ENCODE measurements at places on chromosomes 5 and 9. TPM values are rescaled to one million over a fixed set of nuclear protein-coding genes. Genes with fewer than 3 reads are reported as not detected.

DNA sequence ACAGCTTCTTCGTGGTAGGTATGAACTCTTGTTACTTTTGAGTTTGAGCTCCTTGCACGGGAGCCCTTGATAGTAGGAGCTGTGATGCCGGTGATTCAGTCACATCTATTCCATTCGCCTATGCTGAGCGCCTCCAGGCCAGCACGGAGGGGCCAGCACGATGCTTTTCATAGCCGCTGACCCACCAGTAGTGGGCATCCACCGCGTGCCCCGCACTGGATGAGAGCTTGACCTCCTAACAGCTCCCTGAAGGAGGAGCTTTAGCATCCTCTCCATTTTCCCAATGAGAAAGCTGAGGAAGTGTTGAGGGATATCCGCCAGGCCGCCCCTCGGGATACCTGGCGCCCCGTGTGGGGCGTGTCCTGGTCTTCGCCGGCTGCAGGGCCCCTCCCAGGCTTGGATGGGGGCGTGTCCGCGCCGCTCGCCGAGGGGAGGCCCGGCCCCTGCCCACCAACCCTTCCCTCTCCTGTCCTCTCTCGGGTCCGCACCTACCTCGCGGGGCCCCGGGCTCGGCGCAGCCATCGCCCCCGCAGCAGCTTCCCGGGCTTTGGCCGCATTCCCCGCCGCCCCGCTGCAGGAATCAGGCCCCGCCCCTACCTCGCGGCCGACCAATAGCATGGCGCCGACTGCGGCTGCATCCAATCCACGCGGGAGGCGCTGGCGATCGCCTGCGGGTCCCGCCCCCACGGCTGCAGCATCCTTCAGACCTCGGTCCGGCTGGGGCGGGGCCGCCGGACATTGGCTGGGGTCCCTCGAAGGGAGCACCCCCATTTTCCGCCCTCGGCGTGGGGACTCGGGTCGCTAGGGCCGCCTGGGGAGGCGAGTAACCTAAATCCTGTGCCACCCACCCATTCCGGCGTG is at the start of gene PIP5KL1:
Gene PIP5KL1, minus strand, starts transcription at position 547 of the 861 bp plus-strand sequence. Its CDS starts 25 bp downstream, at position 522.
- peak; percentile 86 for DNase-seq

GRCh38 chr5:31196309-31196708 is 2.8 kb downstream of the CDH6 start:
- no peak for DNase-seq

DNA sequence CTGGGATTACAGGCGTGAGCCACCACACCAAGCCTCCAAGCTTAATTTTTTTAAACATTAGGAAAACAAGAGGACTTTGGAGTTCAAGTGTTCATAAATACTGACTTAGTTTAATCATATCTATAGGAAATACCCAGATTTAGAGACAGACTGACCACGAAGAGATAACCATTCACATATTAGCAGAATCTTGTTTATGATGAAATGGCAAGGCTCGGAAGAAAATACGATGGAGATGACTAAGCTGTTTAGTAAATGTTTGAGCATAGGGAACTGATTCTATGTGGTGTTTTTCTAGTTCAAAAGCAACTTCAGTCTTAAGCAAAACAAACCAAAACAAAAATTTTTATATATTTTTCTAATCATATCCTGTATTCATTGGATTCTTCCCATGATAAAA is 13.5 kb upstream of the TUSC1 start:
- no peak for DNase-seq

DNA sequence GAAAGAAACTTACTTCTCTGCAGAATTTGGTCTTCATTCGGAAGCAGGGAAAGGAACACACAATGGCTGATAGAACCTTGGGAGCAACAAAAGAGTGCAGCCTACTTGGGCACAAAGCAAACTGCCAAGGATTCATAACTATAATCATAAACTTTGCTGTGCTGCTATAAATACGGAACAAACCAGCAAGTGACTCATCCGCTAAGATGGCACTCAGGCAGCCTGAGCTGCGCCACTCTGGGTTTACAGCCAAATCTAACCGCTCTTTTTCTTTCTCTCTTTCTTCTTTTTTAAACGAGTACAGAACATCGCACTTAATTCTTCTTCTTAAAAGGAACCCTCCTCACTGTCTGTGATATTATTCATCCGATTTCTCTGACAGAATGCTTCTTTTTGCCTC is 81.1 kb downstream of the PTPN3 start:
- DNase-seq = peak; percentile 14

GRCh38 chr5:98770911-98771322 is 2.5 kb upstream of the RGMB start:
- no peak for DNase-seq

- no peak for DNase-seq
Observed at GRCh38 chr9:126833710-126834345, 26.6 kb upstream of the ZBTB34 start.

GRCh38 chr5:166768536-166768935 is 1522.9 kb upstream of the WWC1 start:
- no peak for DNase-seq

DNA sequence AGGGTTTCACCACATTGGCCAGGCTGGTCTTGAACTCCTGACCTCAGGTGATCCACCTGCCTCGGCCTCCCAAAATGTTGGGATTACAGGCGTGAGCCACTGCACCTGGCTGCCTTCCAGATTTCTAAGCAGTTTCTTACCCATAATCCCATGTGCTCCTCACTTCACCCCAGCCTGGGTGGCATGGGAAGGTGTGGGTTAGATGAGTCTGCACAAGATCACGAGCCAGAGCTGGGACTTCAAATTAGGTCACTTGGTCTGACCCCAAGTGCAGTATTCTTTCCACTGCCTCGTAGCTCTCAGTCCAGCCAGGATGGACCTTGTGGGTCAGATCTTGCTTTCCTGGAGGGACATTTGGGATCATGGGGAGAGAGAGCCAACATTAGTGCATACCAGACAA is 37.5 kb upstream of the STRBP start:
- no peak for DNase-seq

- no peak for DNase-seq
Observed at GRCh38 chr9:70256123-70256551, 2.6 kb upstream of the SMC5 start.

GRCh38 chr5:120923026-120923425 is 458.9 kb downstream of the PRR16 start:
- DNase-seq = no peak

DNA sequence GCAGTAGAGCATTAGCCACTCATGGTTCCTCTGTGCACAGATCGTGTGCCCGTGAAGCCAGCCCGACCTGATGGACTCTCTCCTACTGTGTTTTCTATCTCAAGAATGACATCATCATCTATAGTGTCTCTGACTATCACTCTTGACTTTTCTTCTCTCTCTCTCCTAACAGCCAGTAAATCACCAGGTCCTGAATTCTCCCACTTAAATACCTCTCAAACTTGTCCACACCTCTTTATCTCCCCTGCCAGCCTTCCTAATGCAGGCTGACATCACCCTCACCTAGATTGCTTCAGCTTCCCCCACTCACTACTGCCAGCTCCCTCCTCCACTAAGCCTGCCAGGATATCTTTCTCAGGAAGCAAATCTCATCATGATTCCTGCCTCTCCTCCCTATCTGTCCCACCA is 90.6 kb upstream of the MIER3 start:
- DNase-seq = no peak

GRCh38 chr5:119385536-119386128 is 29.8 kb downstream of the TNFAIP8 start:
- no peak for DNase-seq

DNA sequence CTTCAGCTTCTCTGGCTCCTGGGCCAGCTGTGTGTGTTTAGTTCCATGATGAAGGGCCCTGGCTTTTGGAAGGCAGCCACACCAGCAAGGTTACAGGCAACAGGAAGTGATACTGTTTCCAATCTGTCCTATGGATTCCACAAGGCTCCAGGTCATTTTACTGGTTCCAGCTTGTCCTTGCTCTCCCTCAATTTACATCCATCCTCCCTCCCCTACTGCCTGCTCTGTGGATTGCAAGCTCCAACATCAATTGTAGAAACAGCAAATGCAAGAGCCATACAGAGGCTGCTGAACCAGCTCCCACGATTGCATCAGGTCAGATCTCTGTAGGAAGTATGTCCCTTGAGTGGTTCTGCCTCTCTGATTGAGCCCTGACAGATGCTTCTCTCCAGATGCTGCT is 409.8 kb downstream of the NTRK2 start:
- DNase-seq = no peak

- no peak for DNase-seq
Observed at GRCh38 chr5:113181853-113182490, 205.4 kb downstream of the DCP2 start.

DNA sequence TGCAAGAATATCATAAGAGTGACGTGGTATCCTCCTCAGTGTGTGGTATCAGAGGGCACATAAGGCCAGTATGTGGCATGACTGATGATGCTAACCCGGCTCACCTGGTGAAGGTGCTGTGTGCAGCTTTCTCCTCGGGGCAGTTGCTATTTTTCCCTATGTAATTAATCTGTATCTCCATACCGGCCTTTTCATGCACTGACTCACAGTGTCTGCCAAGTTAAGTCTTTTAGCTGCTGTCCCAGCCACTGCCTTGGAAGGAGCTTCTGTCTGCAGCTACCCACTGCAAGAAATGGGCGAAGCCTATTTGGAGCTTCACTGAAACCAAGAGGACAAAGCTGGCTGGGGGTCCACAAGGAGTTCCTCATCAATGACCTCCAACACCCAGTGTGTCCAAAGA is 46.0 kb downstream of the NXNL2 start:
- no peak for DNase-seq

- DNase-seq = no peak
Observed at GRCh38 chr5:66757834-66758371, 161.7 kb downstream of the MAST4 start.

DNA sequence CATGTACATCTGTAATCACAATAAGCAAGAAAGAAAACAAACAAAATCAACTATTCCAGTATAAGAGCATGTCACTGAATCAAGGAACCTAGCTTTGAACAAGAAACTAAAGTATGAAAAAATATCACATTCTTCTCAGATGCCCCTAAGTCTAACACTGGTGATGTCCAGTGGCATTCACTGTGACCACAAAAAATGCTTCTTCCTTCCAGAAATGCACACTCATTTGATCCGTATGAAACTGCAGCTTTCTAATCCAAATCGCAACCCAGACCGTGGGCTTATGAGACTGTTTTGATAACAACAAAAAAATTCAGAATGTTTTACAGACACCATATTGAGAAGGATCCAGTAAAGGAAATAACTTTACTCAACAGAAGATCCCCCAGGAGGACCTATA is 320.1 kb upstream of the TARS1 start:
- DNase-seq = no peak

DNA sequence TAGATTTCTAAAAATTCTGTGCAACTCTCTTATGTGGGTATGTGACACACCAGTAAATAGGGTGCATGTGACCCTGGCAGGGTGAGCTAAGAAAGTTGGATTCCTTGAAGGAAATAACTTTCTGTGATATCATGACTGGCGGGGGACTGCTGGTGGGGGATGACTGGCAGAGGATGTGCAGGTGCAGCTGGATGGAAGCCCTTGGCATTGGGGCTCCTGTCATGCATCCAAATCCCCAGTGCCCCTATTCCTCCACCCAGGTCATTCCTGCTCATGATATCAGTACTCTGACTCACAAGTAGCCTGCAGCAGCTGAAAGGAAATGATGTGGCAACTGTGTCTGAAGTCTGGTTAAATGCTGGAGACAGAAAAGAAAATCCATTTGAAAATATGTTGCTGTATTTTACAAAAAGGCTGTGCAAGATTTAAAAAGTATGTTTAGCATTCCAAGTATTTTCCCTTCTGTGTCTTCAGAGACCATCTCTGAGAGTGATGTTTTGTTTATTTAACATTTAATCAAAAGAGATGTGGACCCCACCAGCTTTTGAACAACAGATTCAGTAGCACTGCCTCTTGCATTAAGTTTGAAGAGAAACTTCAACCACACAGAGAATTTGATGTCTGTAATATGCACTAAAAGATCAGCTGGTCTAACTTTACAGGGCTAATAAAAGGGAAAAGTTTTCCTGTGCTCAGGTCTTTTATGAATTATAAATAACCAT is 17.9 kb upstream of the ZSWIM6 start:
- no peak for DNase-seq

- no peak for DNase-seq
Observed at GRCh38 chr5:99317136-99317535, 388.3 kb upstream of the CHD1 start.

- DNase-seq = no peak
Observed at GRCh38 chr9:100197553-100197952, 98.5 kb downstream of the INVS start.

Gene SPACA9
- 4.5 TPM for polyA plus RNA-seq

Gene RFK
- 3.4 TPM for polyA plus RNA-seq

Gene KIF24
- 0.09 TPM for polyA plus RNA-seq

Gene VAV2
- polyA plus RNA-seq = 47.4 TPM

Gene MARCHF3
- polyA plus RNA-seq = 31.6 TPM
